ENCODE measurements at places on chromosomes 6 and 20. TPM values are rescaled to one million over a fixed set of nuclear protein-coding genes. Genes with fewer than 3 reads are reported as not detected.

The GPX5 gene
- total RNA-seq: not detected

GRCh38 chr20:60341062-60341461 is 382.8 kb downstream of the CDH26 start:
- DNase-seq: no peak

The CCM2L gene
- 10.3 TPM for total RNA-seq

DNA sequence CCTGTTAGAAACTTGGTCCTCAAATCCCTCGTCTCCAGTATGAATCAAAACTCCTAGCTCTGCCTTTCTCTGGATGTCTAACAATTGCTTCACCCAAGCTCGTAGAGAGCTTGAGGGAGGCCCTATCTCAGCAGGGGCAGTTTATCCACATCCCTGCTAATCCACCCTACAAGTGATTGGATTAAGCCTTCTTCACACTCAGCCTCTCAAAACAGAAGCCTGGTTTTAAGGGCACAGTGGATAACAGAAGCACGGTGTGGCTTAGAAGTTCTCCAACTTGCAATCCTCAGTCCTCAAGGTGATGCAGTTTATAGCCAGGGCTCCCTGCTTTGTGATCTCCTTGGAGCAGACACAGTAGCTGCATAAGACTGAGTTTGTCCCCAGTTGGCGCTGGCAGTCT is 383.9 kb downstream of the KIF16B start:
- no peak for DNase-seq

- no peak for DNase-seq
Observed at GRCh38 chr6:154482858-154483257, 27.6 kb downstream of the CNKSR3 start.

GRCh38 chr6:142954844-142955243 is 9.9 kb upstream of the HIVEP2 start:
- peak; percentile 32 for DNase-seq

The RHAG gene
- 0.76 TPM for total RNA-seq

- no peak for DNase-seq
Observed at GRCh38 chr6:89944826-89945407, 50.6 kb downstream of the GJA10 start.

GRCh38 chr6:122077603-122078002 is 321.8 kb upstream of the HSF2 start:
- DNase-seq: no peak

The NKAPL gene
- total RNA-seq: 7.4 TPM

The TGIF2 gene
- total RNA-seq: 4.5 TPM

The UBE2V1 gene
- 74.3 TPM for total RNA-seq

The ZNF343 gene
- total RNA-seq: 5.8 TPM

The TLDC2 gene
- not detected for total RNA-seq

GRCh38 chr6:79238919-79239318 is 4.4 kb upstream of the HMGN3 start:
- no peak for DNase-seq

DNA sequence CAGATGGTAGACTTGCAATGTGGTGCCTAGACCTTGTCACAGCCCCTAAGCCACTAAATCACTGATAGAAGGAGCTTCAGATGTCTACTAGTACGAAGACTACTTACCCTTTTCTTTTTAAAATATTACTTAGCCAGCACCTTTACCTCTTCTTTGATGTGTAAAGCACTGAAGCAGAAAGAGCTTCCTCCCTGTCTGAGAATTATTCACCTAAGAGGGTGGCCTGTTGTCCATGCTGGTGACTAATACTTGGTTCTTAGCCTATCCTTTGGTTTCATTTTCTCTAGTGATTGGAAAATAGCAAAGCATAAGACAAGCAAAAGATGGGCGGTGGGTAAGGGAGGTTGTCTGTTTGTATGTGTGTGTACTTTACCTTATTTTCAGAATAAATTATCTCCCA is 794.6 kb downstream of the TFAP2A start:
- no peak for DNase-seq

DNA sequence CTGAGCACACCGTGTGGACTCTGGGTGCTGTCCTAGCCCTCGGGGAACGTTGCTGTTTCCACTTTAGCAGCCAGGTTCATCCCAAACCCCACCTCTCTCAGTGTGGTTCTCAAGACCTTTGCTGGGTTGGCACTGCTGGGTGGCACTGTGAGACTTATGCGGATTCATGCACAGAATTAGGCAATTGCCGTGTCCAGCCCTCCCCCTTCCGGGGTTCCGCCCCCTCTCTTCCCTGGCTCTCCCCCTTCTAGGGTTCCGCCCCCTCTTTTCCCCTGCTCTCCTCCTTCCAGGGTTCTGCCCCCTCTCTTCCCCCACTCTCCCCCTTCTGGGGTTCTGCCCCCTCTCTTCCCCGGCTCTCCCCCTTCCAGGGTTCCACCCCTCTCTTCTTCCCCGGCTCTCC is 39.8 kb upstream of the SLCO4A1 start:
- DNase-seq: peak; percentile 80

DNA sequence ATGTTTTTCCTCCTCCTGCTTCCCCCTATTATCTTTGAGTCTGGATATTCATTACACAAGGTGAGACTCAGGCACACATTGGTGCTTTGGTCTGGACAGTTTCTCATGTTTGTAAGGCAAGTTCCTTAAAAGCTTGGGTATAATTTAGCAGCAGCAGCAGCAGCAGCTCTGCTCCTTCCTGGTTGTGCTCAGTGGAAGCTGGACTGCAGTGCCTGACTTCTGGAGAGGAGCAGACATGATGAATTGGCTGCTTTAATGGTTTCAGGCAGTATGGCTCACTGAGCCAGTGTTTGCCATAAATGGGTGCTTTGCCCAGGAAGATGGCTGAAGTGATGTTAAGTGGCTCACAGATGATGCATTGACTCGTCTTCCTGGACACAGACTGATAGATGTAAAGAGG is 32.4 kb downstream of the SLC9A8 start:
- no peak for DNase-seq

DNA sequence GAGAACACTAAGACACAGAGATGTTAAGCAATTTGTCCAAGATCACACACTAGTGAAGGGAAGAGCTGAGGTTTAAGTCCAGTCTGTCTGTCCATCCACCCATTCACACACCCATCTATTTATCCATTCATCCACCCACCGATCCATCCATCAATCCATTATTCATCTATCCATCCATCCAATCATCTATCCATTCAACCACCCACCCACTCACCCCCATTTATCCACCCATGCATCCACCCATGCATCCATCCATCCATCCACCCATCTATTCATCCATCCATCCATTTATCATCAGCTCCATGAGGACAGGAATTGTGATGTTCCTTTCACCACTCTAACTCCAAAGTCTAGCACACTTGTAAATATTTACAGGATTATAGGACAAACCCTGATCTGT is 242.3 kb upstream of the PMEPA1 start:
- DNase-seq: no peak

DNA sequence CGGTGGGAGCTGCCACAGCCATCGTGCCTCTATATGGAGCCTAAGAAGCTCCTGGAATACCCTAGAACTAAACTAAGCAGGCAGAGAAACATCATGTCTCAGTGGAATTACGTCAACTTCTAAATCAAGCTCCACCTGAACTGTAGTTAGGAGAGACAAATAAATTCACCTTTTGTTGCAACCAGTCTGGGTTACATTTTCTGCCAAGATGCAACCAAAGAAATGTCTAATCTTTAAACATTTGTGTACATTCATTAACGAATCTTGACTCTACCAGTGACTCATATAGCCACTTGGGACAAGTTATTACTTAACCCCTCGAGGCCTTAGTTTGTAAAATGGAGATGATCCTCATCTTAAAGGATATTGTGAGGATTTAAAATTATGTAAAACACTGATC is 8.9 kb downstream of the PTPRK start:
- no peak for DNase-seq

DNA sequence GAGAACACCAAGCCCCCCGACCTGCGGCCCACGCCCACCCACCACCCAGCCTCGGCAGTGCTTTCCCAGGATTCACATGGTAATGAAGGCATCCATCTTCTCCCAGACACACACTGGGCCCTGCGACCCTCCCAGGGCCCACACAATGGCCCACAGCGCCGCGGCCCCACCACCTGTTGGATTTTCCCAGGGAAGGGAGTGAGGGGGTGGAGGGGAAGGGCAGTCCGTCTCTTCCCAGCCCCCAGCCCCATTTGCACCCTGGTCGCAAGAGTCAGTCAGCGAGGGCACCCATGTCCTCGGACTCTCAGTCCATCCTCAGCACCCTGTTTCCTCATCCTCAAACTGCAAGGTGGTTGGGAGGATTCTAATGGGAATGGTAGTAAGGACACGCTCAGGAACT is 23.7 kb upstream of the ID1 start:
- no peak for DNase-seq

DNA sequence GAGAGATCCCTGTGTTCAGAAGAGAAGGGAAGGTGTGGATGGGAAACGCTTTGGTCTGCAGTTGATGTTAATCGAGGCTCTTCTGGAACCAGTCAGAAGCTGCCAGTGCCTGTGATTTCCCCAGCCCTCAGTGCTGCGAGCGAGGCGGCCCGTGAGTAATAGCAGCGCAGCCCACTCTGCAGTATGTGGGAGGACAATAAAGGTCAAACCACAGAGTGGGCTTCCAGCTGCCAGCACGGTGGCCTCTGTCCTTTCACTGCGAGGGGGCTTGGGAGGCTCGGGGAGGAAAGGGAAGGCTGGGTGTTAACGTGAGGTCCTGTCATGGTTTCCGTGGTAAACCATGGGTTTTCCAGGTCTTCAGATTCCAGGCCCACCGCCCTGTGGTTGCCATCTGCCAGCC is 32.3 kb upstream of the TAGAP start:
- no peak for DNase-seq

GRCh38 chr6:128241216-128241615 is 279.2 kb downstream of the PTPRK start:
- DNase-seq: no peak

The CST5 gene
- not detected for total RNA-seq

DNA sequence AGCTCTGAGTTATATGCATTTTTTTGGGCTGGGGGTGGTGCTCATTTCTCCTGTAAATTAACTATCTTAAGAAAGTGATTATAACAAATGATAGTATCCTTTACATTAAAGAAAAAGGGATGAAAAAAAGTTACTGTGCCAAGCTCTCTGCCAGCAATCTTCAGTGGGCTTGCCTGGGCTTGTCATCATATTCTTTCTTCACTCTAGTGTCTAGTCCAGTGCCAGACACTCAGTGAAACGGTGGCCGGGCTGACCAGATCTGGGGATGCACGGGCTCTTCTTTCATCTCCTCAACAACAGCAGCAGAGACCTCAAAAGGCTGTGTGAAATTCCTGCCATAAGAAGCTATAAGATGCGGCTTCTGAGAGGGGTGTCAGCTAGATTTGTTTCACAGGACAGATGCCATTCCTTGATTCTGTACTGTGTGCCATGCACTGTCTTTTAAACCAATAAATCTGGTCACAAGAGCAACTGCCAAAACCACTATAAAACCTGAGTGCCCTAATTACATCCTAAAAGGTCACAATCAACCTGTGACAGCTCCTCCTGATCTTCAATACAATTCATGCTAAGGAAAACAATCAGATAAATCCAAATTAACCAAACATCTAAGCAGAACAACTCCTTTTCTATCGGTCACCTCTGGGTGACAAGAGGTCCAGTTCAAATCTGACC is 12.1 kb downstream of the EXOC2 start:
- DNase-seq: no peak

- no peak for DNase-seq
Observed at GRCh38 chr6:106027758-106028157, 58.4 kb upstream of the PRDM1 start.

- no peak for DNase-seq
Observed at GRCh38 chr6:76771059-76771634, 692.1 kb downstream of the HTR1B start.
